ENCODE measurements at places on chromosomes 4 and X.

GRCh38 chrX:121546317-121546716, 498.9 kb downstream of the GLUD2 start:
- DNase-seq: no peak

GRCh38 chrX:47200385-47201150, 6.9 kb downstream of the UBA1 start:
- no peak for DNase-seq

DNA sequence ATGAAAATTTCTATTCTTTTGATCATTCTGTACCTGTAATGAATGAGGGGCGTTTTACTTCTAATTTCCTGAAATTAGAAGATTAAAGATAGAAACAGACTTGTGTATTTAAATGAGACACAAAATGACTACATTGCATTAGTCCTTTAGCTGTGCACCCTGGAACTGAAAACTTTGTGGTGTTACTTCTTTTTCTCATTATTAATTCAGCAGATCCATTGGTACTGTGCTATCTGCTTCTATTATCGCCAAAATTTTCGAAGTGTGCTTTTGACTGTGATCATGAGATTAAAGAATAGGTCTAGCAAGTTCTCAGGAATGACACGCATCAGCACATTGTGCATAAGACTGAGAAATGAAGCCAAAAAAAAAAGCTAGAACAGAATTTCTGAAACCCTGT, 1938.9 kb upstream of the TENM3 start:
- DNase-seq: no peak

- DNase-seq: no peak
These were observed 41.5 kb downstream of the MFAP3L start for GRCh38 chr4:169984745-169985144.

DNA sequence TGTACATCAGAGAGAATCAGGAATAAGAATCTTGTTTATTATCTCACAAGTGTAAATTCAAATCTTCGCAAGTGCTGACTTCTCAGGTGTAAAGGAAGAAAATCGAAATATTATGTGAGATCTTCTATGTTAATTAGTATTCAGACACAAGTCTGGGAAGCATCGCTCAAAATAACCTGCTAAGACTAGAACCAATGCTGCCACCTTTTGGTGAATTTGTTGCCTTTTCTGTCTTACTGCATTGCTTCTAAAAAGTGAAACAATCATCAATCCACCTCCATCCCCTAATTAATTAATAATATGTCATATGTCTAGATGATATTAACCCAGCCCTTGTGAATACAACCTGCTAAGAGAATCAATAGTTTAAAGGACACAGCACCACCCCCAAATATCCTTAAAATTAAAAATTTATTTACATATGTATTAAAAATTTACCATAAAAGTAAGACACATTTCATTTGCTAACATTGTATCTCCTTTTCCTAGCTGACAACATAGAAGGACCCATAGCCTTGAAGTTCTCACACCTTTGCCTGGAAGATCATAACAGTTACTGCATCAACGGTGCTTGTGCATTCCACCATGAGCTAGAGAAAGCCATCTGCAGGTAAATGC, 3.5 kb downstream of the EPGN start:
- peak; percentile 54 for DNase-seq

- no peak for DNase-seq
These were observed 145.6 kb downstream of the SLC7A11 start for GRCh38 chr4:138096384-138097062.

DNA sequence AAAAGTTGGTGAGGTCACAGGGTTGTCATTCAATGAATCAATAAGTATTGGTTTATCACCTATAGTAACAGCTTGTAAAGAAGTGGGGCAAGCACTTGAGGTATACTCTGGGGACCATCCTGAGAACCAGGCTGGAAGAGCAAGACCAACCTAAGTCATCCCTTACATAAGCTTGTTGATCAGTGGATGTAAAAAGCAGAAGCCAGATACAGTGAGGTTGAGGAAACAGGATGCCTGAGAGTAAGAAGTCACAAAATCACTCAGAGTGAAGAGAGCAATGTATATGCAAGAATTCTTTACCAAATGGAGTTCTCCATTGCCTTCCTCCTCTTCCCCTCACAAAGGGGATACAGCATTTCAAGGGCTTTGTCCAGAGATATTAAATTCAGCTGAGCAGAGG, 76.3 kb upstream of the PACRGL start:
- DNase-seq: no peak

GRCh38 chr4:4775493-4776004, 83.9 kb upstream of the MSX1 start:
- DNase-seq: no peak

- DNase-seq: no peak
These were observed 8.6 kb upstream of the MBNL3 start for GRCh38 chrX:132497432-132497831.

GRCh38 chr4:73864961-73865360, 4.2 kb upstream of the CXCL1 start:
- DNase-seq: no peak

Data from CD4-positive, alpha-beta T cell treated with Interferon alpha-2 for 1 hour (primary cell).